Thymus (tissue), 14 donors: ENCODE measurements at places on chromosomes 13 and 19. TPM values are rescaled to one million over a fixed set of nuclear protein-coding genes. Genes with fewer than 3 reads are reported as not detected.

GRCh38 chr13:69487576-69487975 is 620.0 kb upstream of the ATXN8OS start:
- H3K36me3 ChIP-seq: no peaks in the 10 kb centered on the region
- DNase-seq: no peak
- H3K27ac ChIP-seq: no peak overlapping the region
- no peaks in the 10 kb centered on the region for H3K4me1 ChIP-seq

GRCh38 chr19:30682999-30683536 is 310.9 kb downstream of the ZNF536 start:
- H3K36me3 ChIP-seq: no peaks in the 10 kb centered on the region
- no peaks in the 10 kb centered on the region for H3K4me1 ChIP-seq
- DNase-seq: peak; percentile 15
- peaks cover 3% of the 10 kb centered on the region for H3K27me3 ChIP-seq
- no peak overlapping the region for H3K27ac ChIP-seq

GRCh38 chr13:64716936-64717335 is 2513.2 kb downstream of the PCDH9 start:
- H3K27me3 ChIP-seq: no peaks in the 10 kb centered on the region
- no peak overlapping the region for H3K4me3 ChIP-seq
- no peak overlapping the region for H3K27ac ChIP-seq
- H3K4me1 ChIP-seq: no peaks in the 10 kb centered on the region
- H3K36me3 ChIP-seq: no peaks in the 10 kb centered on the region

DNA sequence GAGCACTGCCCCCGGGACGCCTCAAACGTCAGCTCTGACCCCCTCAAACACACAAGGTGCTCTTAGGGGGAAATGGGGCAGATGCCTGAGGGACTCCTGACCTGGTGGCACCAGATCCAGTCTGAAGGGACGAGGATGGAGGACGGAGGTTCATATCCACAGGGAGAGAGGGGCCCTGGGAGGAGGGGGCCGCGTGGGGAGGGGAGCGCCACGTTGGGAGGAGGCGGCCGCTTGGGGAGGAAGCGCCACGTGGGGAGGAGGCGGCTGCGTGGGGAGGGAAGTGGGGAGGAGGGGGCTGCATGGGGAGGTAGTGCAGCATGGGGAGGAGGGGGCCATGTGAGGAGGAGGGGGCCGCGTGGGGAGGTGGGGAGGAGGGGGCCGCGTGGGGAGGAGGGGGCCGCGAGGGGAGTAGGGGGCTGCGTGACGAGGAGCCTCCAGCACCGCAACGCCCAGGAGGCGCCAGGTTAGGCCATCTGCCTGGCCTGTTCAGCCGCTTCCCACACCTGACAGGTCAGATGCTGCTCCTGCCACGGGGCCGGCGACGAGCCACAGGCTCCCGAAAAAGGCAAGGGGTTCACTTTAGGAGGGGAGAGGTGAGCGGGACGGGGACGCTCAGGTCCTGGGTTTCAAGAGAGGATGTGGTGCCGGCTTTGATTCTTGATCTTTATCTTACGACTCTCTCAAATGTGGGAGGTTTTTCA is 36.7 kb upstream of the C13orf46 start:
- H3K27ac ChIP-seq: no peak overlapping the region
- DNase-seq: no peak
- peaks cover 37% of the 10 kb centered on the region for H3K36me3 ChIP-seq
- H3K4me1 ChIP-seq: no peaks in the 10 kb centered on the region

DNA sequence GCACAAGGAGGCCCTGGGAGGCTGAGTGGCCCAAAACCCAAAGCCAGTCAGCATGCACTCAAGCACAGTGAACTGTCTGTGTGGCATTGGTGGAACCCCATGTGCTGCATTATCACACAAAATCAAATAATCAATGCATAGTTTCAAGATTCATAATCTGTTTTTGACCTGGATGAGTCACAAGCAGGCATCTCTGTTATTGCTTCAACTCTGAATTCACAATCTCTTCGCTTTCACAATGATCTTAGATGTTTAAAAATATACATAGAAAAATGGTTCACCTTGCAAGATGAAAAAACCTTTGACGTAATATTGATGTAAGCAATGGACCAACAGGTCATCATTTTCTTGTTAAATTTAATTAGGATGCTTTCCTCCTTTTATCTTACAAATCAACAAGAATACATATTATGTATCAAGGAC is 455.4 kb downstream of the IRS2 start:
- DNase-seq: no peak
- H3K27me3 ChIP-seq: no peaks in the 10 kb centered on the region
- no peaks in the 10 kb centered on the region for H3K36me3 ChIP-seq
- no peak overlapping the region for H3K4me3 ChIP-seq

GRCh38 chr13:113126265-113127150 is 3.9 kb downstream of the F10 start:
- peaks cover 9% of the 10 kb centered on the region for H3K27me3 ChIP-seq
- H3K4me1 ChIP-seq: peaks cover 4% of the 10 kb centered on the region
- no peak overlapping the region for H3K27ac ChIP-seq
- H3K36me3 ChIP-seq: no peaks in the 10 kb centered on the region

DNA sequence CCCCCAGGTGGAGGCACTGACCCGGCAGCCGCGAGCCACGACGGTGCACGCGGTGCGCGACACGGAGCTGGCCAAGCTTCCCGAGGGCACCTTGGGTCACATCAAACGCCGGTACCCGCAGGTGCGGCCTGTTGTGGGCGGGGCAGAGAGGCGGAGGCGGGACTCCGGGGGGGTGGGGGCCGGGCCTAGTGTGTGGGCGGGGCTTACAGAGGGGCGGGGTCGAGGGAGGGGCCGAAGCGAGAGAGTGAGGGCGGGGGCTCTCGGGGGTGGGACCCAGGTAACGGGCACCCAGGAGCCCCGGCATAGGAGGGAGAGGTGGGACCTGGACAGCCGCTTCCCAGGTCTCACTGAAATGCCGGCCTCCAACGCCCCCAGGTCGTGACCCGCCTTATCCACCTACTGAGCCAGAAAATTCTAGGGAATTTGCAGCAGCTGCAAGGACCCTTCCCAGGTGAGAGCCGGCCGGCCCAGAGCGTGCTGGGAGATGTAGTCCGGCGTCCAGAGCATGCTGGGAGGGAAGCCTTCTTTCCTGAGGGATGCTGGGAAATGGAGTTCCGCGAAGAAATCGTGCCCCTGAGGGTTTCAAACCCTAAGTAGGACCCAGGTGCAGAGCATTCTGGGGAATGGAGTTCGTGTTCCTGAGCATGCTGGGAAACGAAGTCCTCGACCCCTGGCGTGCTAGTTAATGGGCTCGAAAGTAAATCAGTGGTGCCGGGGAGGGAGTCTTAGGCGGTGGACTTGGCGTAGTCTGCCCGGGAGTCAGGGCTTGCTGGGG is 15.7 kb downstream of the PNPLA6 start:
- peak; percentile 63 for DNase-seq
- H3K36me3 ChIP-seq: peaks cover 36% of the 10 kb centered on the region
- no peaks in the 10 kb centered on the region for H3K4me1 ChIP-seq

DNA sequence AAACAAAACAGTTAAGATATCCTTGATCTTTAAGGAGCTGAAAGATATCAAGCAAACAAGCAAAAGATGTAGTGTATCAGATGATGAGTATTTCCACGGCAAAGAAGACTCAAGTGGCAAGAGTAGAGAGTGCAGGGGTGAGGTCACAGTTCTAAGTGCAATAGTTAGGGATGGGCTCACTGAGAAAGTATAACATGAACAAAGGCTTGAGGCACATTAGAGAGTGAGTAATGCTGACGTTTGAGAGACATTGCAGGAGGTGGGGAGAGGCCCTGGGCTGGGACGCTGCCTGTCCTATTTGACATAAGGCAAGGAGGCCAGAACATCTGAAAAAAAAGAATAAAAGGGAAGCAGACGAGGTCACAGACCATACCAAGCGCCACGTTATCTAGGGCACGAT is 1.4 kb downstream of the DUXA start:
- DNase-seq: no peak
- no peaks in the 10 kb centered on the region for H3K36me3 ChIP-seq
- H3K4me1 ChIP-seq: no peaks in the 10 kb centered on the region
- H3K27ac ChIP-seq: no peak overlapping the region
- H3K4me3 ChIP-seq: no peak overlapping the region

DNA sequence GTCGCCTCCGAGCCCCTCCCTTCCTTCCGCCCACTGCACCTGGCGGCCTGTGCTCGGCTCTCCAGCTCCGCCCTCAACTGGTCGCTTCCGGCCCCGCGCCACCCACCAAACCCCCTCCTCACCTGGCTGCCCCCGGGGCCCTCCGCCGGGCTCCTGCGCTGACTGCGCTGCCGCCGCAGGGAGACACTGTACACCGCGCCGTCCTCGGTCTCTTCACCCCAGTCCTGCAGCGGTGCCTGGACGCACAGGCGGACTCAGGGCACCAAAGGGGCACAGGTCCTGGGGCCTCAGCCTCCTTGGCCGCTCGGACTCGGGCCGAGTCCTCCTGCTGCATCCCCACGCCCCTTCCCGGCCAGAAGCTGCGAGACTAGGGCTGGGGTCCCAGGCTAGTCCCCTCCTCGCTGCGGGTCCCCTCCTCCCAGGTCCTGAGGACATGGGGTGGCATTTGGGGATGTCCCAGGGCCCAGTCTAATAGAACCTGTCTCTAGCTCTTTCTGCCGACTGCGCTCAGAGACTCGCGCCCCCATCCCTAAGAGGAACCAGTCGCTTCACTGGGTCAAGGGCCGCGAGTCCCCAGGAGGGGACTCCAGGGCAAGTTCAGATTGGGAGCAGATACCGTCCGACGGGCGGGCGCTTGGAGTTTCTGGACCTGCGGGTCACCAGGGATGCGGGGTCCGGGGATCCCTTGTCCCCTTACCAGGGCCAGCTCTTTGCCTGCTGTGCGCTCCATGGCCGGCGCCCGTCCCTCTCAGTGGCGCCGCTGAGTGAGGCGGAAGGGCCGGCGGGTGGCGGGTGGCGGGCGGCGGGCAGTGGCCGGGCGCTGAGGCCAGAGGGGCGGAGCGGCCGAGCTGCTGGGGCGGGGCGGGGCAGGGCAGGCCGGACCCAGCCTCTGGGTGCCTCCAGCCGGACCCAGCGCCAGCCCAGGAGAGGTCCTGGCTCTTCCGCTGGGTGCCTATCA is at the start of gene RGL3:
Gene RGL3 (minus strand): TSS at position 766 of the 958 bp plus-strand sequence. CDS start 36 bp downstream, at position 730.
- H3K4me3 ChIP-seq: peak within 1 kb of the TSS; percentile 25
- H3K36me3 ChIP-seq: no peaks in the 10 kb centered on the region
- H3K4me1 ChIP-seq: peaks cover 5% of the 10 kb centered on the region

DNA sequence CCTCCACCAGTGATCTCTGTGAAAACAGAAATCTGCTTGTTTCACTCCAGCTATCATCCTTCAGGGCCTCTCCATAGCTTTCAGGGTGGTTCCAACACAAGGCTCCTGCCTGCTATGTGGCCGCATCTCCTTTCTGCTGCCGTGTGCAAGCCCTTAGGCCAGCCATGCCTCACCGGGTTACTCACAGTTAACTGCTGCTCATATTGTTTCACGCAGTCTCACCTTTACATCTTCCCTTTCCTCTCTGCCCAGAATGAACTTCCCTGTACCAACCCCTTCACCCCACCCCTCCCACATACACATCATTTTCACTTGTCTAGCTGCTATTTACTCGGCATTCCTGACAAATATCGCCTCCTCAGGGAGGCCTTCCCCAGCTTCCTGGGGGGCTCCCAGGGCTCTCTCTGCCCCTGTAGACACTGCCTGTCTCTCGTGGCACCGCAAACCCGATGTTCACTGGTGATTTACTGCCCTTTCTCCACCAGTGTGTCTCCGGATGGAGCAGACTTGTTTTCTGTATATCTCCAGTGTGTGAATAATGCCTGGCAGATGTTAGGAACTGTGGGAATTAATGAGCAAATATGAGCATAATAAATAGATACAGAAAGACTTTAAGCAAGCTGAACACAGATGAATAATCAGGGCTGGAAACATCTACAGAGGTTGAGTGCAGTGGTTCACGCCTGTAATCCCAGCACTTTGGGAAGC is 39.3 kb upstream of the GPR183 start:
- no peaks in the 10 kb centered on the region for H3K27me3 ChIP-seq
- H3K4me1 ChIP-seq: no peaks in the 10 kb centered on the region
- peaks cover 44% of the 10 kb centered on the region for H3K36me3 ChIP-seq
- H3K4me3 ChIP-seq: no peak overlapping the region
- H3K27ac ChIP-seq: no peak overlapping the region

DNA sequence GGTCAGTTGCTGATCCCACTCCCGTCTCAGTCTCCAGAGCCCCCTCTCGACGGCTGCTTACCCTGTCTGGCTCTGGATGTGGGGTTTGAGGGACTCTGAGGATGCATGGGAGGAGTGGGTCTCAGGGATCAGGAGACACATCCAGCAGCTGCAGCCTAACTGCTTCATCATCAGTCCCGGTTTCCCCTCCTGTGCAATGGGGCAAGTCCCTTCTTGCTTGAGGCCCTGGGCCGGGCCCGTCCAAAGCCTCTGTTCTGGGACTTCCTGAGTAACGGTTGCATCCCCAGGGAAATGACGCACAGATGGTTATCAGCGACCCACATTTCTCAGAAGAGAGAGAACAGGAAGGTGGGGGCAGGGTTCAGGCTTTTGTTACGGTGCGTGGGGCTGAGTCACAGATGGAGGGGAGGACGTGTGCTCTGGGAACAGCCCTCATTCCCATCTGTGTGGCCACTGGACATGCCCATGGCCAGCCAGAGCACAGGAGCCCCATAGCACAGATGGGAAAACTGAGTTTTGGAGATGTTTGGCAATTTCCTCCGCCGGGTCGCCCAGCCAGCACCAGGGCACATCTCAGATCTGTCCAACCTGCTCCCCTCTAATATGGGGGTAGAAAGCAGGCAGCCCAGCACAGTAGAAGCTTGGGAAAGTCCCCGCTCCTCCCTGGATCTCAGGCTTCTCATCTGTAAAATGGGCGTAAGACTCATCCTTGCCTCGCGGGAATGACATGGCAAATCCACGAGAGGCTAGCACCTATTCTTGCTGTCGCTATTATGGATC is 19.3 kb downstream of the GNA15 start:
- H3K27ac ChIP-seq: peak overlapping the region; percentile 84
- peaks cover 16% of the 10 kb centered on the region for H3K4me1 ChIP-seq
- peak overlapping the region; percentile 38 for H3K4me3 ChIP-seq
- DNase-seq: peak; percentile 83

- H3K27ac ChIP-seq: peak overlapping the region; percentile 69
- H3K4me1 ChIP-seq: peaks cover 38% of the 10 kb centered on the region
- DNase-seq: no peak
Observed at GRCh38 chr19:1901940-1902404, 3.2 kb upstream of the ADAT3 start.

GRCh38 chr13:100552755-100553154 is 35.8 kb downstream of the GGACT start:
- no peaks in the 10 kb centered on the region for H3K27me3 ChIP-seq
- no peak for DNase-seq
- no peak overlapping the region for H3K4me3 ChIP-seq
- no peaks in the 10 kb centered on the region for H3K4me1 ChIP-seq
- H3K36me3 ChIP-seq: no peaks in the 10 kb centered on the region

DNA sequence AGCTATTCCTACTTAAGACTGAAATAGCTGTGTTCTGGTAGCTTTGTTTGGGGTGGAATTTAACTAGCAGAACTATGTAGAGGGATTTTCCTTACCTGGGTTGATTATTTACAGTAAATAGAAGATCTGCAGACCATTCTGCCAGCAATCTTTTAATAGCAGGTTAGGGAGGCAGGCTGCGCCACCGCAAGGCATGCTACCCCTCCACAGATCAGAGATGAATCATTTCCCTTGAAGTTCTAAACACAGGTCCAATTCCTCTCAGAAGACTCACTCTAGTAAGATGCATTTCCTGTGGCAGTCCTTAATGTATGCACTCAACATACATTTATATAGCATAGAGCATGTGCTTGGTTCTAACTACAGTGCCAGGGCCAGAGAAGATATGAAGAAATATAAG is 109.0 kb downstream of the TNFRSF19 start:
- no peaks in the 10 kb centered on the region for H3K36me3 ChIP-seq
- H3K4me1 ChIP-seq: no peaks in the 10 kb centered on the region
- DNase-seq: no peak
- H3K27me3 ChIP-seq: no peaks in the 10 kb centered on the region

The SMIM24 gene
- total RNA-seq: 38.6 TPM

The SIRT6 gene
- 10.7 TPM for total RNA-seq

The RLN3 gene
- total RNA-seq: not detected

The TPP2 gene
- 47.4 TPM for total RNA-seq

The VAV1 gene
- total RNA-seq: 59.3 TPM

The RFX2 gene
- 3.4 TPM for total RNA-seq

The SHISA7 gene
- total RNA-seq: 0.05 TPM

The ZNF154 gene
- 10.5 TPM for total RNA-seq
